Right kidney (tissue), 9 donors: ENCODE measurements at places on chromosomes 5 and 9.

- peak; percentile 91 for DNase-seq
Observed at GRCh38 chr5:78360674-78360923, 182 bp downstream of the SCAMP1 start.

- DNase-seq: peak; percentile 63
Observed at GRCh38 chr5:124742983-124743601, 3.3 kb downstream of the ZNF608 start.

DNA sequence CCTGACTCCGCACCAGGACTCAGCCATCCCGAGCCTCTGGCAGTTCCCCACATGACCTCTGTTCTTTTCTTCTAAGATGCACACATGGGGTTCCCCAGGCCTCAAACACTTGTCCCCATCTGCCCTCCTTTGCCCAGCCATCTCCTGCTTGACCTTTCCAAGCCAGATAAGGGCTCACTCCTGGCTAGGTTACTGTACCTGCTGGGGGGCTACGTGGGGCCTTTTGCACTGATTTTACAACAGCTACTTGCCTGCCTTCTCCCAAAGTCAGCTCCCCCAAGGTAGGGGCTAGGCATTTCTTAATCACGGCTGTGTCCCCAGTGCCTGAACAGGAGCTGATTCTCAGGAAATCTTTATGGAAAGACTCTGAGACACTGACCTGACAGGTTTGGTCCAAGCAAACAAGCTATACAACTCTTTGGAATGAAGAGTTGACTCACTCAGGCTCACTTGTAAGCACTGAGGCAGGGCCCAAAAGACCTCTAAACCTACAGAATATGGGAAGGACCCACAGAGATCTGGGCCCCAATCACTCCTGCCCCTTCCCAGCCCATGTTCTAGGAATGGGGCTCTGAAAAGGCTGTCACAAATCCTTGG, 2.5 kb downstream of the MACROH2A1 start:
- DNase-seq: no peak

- DNase-seq: no peak
Observed at GRCh38 chr9:107707428-107707837, 217.9 kb upstream of the KLF4 start.

- DNase-seq: no peak
Observed at GRCh38 chr9:3261484-3261883, 264.3 kb downstream of the RFX3 start.

- no peak for DNase-seq
Observed at GRCh38 chr5:170339780-170340167, 42.2 kb upstream of the LCP2 start.

- no peak for DNase-seq
Observed at GRCh38 chr9:129435988-129436717, 184.7 kb downstream of the C9orf50 start.

DNA sequence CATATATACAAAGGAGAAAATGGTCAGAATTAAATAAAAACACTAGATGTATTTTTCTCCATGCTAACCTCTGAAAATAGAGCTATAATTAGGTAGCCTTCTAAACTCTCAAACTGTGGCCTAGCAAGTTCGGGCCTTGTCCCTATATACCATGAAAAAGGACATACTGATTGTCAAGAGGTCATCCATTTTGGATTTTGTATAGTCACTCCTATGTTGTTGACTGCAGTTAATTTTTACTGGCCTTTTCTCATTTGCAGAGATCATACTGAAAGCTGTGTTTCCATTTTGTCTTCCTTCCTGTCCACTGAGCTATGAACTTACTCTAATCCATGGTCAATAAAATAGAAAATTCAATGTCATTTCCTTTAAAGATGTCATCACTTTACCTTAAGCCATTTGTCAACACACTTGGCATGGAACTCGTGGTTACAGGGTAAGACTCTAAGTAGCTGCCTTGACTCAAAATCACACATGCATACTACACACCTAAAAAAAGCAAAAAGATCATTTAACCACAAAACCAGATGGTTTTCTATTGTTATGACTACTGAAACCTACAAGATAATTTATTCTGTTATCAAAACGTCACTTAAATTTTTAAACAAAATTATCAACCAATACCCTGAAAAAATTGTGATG, 58.0 kb downstream of the RNF38 start:
- DNase-seq: no peak

GRCh38 chr5:176441921-176442323, 6.3 kb upstream of the FAF2 start:
- no peak for DNase-seq

DNA sequence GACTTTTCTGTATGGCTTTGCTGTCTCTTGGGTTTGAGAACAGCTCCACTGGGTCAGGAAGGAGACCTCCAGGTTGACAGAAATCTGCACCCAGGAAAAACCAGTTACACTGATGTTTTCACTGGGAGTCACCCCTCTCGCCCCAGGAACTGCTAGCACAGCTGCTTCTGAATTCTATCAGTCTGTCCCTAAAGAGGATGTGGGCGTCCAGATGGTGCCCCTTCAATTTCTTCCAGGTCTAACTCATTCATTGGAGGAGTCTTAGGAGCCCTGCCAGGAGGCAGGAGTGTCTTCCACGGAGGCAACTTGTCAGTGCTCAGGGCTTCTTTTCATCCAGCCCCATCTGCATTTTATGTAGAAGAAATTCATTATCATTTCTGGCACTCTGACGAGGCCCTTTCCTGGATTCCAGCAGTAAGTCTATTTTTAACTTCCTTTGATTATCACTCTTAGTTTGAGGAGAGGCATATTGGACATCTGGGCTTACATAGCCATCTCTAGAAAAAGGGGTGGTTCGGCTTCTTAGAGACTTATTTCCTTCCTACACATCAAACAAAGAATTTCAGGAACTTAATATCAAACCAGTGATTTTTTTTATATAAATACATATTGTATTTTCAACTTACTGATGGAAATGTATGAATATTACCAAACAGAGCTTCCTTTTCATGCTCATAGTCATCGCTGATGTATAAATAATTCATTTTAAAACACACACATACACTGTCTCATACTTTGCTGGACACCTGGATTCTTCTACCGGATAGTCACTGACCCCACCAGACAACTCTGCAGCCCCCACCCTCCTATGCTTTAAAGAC, 148.8 kb downstream of the IRX2 start:
- no peak for DNase-seq

DNA sequence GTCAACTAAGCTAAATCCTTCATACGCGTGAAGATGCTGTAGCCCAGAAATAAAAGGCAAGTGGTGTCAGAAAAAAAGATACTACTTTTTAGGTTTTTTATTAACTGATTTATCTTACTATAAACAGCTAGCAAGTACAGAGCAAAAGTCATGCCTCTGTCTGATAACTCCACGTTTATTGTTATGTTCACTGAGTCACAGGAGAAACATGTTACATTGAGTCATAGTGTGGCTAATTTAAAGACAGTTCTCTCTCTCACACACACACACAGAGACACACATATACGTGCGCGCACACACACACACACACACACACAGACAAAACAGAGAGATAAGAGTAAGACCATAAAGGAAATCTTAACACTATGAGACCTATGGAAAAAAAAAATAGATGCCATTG, 770.0 kb upstream of the CDH10 start:
- DNase-seq: no peak

DNA sequence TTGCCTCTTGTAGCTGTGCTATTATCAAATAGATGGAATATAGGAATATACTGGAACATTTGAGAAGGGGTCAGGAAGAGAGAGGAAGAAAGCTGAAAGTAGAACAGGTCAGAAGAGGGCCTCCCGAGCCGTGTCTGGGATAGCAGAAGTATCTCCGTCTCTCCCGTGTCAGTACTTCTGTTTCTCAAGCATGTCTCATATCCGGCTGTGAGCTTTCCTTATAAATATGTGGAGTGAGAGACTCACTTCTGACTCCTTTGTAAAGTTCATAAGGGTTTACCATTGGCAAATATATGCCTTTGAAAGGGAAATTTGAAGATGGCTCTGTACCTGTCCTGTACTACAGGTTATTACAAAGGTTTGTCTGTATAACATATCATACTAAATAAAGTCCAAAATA, 50.3 kb downstream of the MOCS2 start:
- DNase-seq: no peak

DNA sequence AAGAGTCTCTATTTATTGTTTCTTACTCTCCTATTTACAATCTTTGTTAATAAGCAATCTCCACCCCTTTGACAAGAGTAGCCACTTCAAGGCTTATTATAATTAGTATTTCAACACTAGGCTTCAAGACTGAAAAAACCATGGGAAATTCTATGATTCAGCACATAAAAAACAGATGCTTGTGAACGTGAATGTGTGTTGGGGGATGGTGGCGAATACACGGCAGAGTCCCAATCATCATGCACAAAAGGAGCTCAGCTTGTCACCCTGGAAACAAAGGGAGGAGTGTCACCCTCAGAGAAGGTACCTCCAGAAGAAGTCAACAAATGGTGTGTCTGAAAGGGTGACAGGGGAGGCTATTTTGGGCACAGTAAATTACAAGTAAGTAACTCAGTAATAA, 157.2 kb upstream of the RETREG1 start:
- no peak for DNase-seq

DNA sequence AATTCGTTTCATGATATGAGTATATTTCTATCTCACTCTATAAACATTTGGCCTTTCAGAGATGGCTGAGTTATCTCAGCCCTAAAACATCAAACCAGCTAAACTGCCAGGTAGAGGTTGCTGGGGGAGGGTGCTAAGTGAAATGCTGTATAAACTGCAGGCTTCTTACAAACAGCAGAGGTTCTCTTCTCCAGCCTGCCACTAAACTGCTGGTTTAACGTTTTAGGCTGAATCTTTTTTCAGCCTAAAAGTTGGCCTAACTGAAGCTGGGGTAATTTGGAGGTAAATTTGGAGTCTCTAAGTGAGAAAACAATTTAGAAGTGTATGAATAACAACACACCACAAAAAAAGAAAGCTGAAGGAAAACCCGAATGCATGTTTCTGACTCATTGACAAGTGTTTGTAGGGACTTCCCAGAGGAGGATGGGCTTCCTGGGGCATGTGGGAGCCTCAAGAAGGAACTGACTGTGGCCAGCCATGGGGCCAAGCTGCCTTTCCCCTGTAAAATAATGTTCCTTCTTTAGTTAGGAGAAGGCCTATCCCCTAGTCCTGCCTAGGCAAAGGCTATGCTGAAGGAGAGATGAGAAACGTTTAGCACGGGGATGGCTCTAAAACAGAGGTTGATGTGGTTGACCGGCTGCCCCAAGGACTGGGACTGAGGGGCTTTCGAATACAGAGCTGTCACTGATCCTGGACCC, 44.3 kb downstream of the SLC28A3 start:
- DNase-seq: no peak

DNA sequence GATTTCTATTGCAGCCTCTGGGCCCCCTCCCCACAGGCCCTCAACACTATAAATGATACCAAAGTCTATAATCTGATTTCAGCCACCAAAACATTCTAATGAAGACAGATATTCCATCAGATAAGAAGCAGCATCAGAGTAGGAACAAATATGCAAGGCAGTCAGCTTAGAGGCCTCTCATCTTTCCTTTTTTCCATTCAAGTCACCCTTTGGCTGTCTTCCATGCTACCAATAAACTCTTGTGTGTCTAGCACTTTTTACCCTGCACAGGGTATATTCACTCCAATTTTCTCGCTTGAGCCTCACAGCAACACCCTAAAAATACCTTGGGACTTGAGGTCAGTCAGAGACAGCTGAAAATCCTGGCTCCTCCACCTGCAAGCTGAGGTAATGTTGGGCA, 193.7 kb downstream of the BRINP1 start:
- no peak for DNase-seq

- no peak for DNase-seq
Observed at GRCh38 chr5:57246426-57246825, 72.6 kb downstream of the GPBP1 start.

GRCh38 chr5:144377207-144377606, 206.5 kb downstream of the KCTD16 start:
- DNase-seq: no peak

DNA sequence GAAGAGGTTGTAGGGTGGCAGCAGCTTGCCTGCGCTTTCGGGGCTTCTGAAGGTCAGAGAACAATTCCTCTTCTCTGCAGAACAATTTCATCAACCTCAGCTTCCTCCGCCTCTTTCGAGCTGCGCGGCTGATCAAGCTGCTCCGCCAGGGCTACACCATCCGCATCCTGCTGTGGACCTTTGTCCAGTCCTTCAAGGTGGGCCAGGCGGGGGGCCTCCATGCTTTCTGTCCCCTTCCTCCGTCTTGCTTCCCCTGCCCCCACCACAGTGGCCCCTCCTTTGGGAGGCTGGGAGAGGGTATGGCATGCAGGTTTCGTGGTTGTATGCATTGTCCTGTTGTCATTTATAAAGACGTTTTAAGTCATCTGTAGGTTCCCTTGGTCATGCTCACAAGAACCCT, 195.8 kb downstream of the CACNA1B start:
- DNase-seq: no peak

- DNase-seq: no peak
Observed at GRCh38 chr5:7668627-7669026, 182.3 kb downstream of the CFAP90 start.

DNA sequence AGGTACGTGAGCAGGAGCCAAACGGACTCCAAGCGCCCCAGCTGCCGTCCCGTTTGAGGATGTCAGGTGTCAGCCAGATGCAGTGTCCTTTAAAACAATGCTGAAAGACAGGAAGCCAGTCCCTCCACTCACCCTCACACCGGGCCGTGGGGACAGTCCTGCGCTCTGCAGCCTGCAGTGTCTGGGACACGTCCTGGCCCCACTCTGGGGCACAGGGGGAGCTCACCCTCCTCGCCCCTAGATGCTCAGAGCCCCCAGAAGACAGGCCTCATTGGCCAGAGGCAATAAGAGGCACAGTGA, 79.7 kb downstream of the ZNF354C start:
- DNase-seq: no peak

DNA sequence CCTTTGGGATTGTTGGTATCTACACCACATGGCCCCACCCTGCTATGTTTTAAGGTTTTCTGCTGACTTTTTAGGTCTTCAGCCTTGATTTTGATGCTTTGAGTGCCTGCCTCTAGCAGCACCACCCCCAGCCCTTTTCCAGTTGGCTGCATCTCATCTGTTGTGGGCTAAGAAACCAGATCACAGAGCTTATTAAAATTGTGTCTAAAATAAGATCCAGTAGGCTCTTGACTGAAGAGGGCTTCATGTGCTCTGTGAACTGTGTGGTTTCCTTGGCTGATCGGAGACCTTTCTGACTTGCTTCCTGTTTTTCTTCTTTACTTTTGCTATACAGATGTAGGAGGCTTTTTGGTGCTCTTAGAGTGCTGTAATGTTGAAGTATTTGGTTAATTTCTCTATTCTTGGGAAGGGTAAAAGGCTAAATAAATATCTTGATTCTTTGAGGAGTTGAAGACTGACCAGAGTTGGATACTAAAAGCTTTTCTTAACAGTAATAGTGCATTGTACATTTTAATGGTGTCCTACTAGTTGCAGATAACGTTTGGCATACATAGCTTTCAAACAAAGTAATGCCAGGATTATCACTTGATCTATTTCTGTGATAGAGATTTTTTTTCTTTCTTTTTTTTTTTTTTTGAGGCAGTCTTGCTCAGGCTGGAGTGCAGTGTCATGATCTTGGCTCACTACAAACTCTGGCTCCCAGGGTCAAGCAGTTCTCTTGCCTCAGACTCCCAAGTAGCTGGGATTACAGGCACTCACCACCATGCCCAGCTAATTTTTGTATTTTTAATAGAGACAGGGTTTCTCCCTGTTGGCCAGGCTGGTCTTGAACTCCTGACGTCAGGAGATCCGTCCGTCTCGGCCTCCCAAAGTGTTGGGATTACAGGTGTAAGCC, 4.5 kb downstream of the UBE2D2 start:
- DNase-seq: no peak

GRCh38 chr9:99004115-99004514, 60.4 kb downstream of the COL15A1 start:
- DNase-seq: no peak

GRCh38 chr5:154367101-154367500, 78.7 kb upstream of the SAP30L start:
- DNase-seq: no peak

GRCh38 chr5:106796081-106796480, 874.7 kb downstream of the EFNA5 start:
- DNase-seq: no peak
